Muscle of leg (tissue), 16 donors: ENCODE measurements at places on chromosomes 1 and 21. TPM values are rescaled to one million over a fixed set of nuclear protein-coding genes. Genes with fewer than 3 reads are reported as not detected.

F3 gene
- 1.6 TPM for total RNA-seq

TSSK3 gene
- total RNA-seq, result 1.2 TPM

NEGR1 gene
- 22.3 TPM for total RNA-seq

RNU5D-1 gene
- total RNA-seq, result not detected

EXO1 gene
- total RNA-seq, result 6.4 TPM

ARHGAP30 gene
- 1.3 TPM for total RNA-seq

BSND gene
- not detected for total RNA-seq

ACTA1 gene
- 2,334 TPM for total RNA-seq

DMRTA2 gene
- 0.04 TPM for total RNA-seq
